Left forelimb (tissue), 1 donor: ENCODE measurements at places on chromosomes 4 and X.

DNA sequence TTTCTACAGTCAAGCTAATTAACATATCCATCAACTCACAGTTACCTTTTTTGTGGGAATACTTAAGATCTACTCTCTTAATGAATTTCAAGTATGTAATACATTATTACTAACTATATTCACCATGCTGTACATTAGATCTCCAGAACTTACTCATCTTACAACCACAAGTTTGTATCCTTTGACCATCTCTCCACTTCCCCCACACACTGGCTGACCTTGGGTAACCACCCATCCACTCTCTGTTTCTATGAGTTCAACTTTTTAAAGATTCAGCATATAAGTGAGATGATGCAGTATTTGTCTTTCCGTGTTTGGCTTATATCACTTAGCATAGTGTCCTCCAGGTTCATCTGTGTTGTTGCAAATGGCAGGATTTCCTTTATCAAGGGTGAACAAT, 30.5 kb upstream of the MAGED1 start:
- DNase-seq, result no peak

GRCh38 chr4:153024466-153024865, 88.3 kb downstream of the FHDC1 start:
- no peak for DNase-seq

DNA sequence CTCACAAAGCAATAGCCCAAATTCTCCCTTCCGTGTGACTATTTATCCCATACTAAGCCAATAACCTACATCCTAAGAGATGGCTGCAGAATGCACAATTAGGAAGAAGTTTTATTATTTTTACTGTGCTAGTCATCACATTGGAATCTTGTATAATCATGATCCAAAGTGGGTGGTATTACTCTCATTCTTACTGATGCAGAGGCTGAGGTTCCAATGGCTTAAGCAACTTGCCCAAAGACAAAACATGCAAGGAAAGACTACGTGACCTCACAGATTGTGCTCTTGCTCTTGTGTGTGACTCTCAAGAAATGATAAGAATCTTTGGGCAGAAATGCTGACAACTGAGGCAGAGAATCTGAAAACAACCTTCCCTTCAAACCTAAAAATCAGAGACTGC, 212.2 kb downstream of the LDB2 start:
- no peak for DNase-seq

DNA sequence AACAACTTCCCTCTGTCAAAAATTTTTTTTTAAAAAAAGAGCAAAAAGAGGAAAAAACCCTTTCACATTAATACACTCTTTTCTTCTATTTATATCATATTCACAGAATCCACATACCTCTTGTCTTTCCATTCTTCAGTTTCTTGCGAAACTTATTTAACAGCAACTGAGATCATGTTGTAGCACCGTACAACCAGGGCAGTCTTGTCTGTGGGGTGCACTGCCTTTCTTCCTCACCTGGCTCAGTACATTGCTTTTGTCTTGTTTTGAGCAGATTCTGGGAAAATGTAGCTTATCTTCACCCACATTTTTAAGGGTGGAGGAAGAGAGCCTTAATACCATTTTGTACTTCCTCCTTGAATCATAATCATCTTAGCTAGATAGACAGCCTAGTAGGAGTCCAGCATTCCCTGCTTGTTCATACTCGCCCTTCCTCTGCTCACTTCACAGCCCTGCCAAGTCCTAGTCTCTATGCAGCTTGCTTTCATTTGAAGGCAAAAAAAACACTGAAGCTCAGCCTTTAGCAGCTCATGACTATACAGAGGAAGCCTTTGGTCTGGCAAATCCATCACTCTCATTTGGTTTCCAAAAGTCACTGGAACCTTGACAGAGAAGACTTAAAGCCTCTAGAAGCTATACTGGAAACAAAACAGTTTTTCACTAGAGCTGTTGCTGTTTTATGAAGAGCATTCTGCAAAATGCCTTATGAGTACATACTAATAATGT, 140.6 kb upstream of the BANK1 start:
- DNase-seq, result no peak

DNA sequence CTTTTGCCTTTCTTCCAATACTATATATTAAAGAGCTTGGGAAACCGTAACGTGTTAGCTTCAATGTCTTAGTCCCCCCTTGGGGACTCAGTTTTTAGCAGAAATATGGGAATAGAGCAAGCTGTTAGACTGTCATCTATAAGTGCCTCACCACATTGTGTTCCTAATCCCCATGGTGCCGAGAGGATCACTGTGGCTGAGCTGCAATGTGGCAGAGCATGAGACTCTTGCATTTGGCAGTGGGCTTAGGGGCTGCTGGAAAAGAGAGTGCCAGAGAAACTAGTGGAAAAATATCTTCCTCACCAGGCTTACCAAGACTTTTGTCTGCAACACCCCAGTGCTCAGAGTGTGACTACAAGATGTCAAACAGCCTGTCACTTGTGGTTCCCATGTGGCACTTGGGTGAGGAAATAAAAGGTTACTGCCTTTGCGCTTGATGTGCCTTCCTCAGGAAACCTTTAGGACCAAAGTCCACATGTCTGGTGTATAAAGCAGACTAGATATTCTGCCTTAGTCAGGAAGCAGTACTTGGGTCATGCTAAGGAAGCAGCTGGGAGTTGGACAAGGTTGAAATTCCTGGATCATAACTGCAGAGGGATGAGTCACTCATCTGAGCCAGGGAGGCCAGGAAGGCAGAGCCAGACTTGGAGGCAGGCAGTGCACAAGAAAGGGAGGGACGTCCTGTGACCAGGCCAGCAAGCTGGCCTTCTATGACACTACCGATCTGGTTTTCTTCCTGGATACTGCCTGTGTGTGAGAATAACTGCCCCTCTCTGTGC, 9.7 kb upstream of the MAGEA4 start:
- no peak for DNase-seq

GRCh38 chr4:7867191-7867590, 72.5 kb downstream of the AFAP1 start:
- DNase-seq, result peak; percentile 33

DNA sequence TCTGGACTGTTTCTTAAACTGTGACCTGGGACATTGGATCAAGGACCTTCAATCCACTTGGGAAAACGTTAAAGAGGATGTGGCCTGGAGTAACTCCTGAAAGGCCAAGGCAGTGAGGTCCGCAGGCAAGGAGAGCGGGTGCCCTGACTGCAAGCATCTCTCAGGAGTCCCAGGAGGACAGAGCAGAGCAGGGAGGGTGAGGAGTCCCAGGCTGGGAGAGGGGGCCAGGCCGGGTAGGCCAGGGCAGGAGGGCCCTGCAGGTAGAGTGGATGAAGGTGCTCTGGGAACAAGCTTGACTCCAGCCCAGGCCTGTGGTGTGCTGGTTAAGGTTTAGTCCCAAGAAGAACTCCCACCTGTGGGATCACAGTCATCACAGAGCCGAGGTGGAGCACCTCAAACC, 13.8 kb downstream of the PNMA6E start:
- DNase-seq, result no peak

GRCh38 chrX:11781133-11781532, 23.1 kb downstream of the MSL3 start:
- DNase-seq, result no peak
